ENCODE measurements at places on chromosomes 12 and 14.

GRCh38 chr12:122079033-122079531 lies 526 bp downstream of the MLXIP start:
- no peak for DNase-seq

- no peak for DNase-seq
Measured at GRCh38 chr12:113154351-113154973, 4.9 kb downstream of the CFAP73 start.

DNA sequence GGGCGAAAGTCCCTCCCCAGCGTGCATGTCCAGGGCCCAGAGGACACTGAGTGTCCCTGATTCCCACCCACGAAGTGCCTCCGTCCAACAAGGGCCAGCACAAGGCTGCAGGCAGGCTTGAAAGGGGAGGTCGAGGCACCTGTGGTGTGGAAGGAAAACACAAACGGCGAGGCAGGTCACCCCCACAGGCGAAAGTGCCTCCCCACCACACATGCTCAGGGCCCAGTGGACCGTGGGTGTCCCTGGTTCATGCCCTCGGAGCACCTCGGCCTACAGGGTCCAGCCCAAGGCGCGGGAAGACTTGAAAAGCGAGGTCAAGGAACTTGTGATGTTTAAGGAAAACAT lies 370.4 kb downstream of the ALG10 start:
- DNase-seq: no peak

GRCh38 chr14:72924337-72924736 lies 1.9 kb upstream of the DCAF4 start:
- no peak for DNase-seq

DNA sequence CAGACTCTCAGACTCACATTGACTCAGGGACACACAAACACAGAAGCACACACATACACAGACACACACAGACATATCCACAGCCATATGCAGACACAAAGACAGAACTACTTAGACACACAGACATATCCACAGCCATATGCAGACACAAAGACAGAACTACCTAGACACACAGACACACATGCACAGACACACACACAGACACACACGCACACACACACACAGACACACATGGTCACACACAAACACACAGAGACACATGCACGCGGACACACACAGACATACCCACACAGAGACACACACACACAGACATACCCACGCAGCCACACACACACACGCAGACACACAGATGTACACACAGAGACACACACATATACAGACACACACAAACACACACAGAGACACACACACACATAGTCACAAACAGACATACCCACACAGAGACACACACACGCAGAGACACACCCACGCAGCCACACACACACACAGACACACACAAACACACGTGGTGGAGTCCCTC lies 25.7 kb downstream of the SERPINA1 start:
- no peak for DNase-seq

DNA sequence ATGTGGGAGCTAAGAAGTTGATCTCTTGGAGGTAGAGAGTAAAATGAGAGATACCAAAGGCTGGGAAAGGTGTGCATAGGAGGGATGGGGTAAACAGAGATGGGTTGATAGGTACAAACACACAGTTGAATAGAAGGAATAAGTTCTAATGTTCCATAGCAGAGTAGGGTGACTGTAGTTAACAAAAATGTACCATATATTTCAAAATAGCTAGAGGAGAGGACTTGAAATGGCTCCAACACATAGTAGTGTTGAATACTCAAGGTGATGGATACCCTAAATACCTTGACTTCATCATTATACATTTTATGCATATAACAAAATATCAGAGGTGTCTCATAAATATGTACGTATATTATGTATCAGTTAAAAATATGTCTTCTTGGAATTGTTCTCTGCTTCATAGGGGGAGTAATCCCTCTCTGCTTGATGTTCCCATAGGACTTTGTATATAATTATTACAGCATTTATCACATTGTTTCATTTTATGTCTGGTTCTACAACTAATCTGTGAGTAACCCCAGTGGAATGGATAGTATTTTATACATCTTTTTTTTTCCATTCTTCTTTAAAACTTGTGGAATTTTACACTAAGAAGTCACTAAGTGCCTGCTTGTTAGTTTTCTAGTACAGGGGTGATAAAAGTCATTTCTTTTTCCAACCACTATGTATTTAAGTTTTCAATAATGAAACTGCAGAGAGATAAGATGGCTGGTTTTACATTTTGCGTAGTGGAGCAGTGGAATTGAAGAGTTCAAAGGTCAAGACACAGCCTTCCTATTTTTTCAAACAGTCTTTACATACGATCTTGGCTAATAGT lies 1940.0 kb upstream of the SEL1L start:
- DNase-seq: no peak

- no peak for DNase-seq
Measured at GRCh38 chr14:85663256-85663655, 133.3 kb downstream of the FLRT2 start.

DNA sequence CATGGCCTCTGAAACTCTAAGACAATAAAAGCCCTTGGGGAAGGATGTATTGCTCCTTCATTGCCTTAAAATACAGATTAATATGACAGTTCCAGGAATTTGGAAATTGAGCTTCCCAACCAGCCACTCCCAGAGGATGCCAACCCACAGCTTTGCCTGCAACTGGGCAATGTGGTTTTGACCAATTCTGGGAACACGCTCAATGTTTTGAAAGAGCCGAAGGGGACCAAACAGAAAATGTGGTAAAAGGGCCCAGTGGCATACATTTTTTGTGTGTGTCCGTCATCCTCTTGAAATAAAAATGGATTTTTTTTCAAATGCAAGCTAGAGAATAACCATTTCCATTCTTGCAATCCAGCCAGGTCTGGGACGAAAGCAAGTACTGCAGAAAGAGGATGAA lies 88.3 kb upstream of the PLEKHG7 start:
- DNase-seq: no peak

DNA sequence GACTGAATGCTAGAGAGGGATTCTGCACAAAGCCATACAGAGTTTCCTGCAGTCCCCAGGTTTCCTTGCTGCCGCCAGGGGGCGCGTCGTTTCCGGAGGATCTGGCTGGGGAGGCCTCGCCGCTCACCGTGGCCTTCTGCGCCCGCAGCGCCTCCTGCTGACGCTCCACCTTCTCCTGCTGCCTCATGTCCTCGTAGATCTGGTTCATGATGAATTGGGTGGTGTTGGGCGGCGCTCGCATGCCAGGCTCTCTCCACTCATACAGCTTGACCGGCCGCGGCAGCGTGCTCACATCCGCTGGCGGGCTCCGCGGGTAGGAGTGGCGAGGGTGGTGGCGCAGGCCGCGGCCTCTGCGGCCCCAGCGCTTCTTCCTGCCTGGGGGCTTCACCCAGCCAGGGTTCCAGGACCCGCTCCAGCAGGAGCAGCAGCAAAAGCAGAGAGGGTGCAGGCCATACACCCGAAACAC lies 987 bp downstream of the CCER1 start:
- DNase-seq: no peak

DNA sequence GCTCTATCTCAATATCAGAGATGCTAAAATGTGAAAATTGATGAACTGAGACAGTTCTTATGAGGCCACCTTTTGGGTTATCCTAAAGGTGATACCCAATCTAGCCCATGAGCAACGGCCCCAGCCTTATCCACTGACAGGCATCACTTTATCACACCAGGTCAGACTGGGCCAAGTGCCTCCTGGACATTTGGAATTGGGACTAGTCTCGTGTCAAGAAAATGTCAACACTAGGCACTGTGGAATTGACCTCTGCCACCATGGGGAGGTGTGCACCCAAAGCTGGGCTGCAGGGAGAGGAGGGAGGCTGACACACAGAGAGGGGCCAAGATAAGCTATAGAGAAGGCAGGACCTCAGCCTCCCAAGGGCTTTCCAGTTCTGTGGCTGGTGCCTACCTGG lies 78.5 kb upstream of the ZFP36L1 start:
- DNase-seq: no peak

DNA sequence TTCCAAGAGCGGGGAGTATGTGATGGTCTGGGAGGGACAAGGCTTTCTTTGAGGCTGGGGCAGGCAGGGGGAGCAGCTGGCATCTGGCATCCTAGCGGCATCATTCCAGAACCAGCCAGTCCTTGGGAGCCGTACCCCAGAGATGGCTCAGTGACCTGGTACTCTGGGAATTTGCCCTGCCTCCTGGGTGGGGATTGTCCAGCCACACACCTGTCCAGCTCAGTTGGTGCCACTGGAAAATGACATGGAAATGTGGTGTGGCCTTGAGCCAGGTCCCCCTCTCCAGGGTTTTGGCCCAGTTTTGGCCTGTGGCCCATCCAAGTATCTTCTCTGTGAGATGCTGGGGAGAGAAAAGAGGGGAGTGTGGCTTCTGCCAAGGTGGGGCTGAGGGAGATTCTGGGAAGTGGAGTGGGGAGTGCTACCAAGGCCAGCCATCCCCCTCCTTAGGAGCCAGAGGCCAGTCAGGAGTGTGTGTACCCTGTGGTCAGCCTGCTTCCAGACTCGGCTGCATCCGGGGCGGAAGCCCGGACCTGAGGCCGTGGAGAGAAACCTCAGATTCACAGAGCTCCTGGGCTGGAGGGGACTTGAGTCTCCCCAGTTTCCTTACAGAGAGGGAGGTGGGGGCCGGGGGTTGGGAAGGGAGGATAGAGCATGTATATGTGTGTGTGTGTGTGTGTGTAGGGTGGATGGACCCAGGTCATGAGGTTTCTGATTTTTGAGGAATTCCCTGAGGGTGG lies 14.7 kb upstream of the KRT80 start:
- no peak for DNase-seq

GRCh38 chr12:111320258-111321050 lies 48.4 kb downstream of the PHETA1 start:
- no peak for DNase-seq

DNA sequence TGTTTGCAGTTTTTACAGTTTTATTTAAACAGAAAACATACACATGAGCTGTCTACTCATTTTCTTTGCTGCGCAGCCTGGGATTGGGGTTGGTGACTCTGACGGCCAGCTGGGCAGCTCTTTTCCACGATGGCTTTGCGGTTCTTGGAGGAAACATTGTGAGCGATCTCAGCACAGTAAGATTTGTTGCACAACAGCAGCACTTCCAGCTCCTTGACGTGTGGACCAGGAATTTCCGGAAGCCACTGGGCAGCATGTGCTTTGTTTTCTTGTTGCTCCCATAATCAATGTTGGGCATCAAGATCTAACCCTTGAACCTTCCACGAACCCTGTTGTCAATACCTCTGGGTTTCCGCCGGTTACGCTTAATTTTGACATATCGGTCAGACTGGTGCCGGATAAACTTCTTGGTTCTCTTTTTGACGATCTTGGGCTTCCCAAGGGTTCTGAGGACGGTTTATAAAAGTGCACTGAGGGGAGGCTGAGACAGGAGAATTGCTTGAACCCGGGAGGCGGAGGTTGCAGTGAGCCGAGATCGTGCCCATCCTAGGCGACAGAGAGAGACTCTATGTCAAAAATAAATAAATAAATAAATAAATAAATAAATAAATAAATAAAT lies 21.8 kb downstream of the FKBP11 start:
- no peak for DNase-seq

- DNase-seq: no peak
Measured at GRCh38 chr14:41817626-41818025, 210.9 kb downstream of the LRFN5 start.

- no peak for DNase-seq
Measured at GRCh38 chr12:80565271-80565670, 121.2 kb downstream of the PTPRQ start.

DNA sequence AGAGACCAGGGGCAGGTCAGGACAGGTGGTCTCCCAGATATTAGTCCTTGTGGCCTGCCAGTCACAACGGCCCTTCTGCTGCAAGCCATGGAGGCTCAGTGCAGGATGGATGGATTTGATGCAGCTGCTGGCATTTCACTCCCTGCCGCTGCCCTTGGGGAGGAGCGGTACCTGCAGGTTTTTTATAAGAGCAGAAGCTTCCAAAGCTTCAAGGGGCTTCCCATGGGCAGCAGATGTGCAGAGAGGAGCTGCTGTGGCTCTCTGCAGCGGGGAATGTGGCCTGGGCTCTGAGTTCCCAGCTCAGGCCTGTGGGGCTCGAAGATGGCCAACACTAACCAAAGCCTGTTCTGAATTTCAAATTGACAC lies 379.3 kb downstream of the DPF3 start:
- no peak for DNase-seq

DNA sequence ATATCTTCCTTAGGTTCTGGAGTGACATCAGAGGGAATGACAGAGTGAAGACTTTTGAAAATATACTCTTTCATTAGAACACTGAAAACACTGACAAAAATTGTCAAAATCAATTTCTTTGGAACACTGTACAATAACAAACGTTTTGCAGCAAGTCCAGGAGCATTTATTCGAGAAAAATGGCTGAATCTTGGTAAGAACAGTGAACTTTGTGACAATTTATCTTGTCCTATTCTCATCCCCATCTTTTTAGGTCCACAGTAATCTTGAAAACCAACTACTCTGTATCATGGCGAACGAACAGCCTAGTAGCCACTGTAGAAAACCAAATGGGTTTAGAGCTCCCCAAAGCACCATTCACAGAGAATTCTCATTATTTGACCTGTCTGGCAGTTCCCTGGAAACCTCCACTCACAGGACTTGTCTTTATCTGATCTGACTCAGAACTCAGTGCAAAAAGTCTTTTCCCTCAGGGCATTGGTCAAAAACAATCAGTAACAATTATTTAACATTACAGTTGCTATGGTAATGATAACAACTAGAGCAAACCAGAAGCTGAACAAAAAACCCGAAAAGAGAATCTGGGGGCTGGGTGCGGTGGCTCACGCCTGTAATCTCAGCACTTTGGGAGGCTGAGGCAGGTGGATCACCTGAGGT lies 20.3 kb upstream of the PPP2R5E start:
- no peak for DNase-seq

DNA sequence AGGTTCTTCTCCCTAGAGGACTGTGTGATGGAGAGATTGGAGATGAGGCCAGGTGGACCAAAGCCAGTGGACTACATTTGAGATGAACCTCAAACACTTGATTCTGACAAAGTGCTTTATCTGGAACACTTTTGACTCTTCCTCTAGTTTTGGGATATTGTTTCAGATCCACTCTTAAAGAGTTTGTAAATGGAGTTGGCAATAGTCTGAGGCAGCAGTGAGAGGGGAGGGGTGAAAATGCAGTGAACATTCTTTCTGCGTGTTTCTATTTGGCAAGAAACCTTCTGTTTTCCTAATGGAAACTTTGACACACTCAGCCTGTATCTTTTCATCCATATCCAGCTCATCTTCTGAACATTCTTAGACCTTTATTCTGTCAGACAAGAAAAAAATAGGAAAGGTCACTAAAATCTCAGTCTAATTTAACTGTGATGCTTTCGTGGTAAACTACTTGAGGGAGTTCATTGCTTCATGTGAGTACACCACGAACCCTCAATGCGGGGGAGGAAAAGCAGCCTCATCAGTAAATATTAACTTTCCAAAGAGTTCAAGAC lies 57.4 kb upstream of the KCNJ8 start:
- no peak for DNase-seq

GRCh38 chr14:63436286-63437098 lies 106.7 kb downstream of the PPP2R5E start:
- DNase-seq: no peak
